ENCODE measurements at places on chromosomes 1 and 21. TPM values are rescaled to one million over a fixed set of nuclear protein-coding genes. Genes with fewer than 3 reads are reported as not detected.

Gene ABCG1
- 3.5 TPM for polyA plus RNA-seq

DNA sequence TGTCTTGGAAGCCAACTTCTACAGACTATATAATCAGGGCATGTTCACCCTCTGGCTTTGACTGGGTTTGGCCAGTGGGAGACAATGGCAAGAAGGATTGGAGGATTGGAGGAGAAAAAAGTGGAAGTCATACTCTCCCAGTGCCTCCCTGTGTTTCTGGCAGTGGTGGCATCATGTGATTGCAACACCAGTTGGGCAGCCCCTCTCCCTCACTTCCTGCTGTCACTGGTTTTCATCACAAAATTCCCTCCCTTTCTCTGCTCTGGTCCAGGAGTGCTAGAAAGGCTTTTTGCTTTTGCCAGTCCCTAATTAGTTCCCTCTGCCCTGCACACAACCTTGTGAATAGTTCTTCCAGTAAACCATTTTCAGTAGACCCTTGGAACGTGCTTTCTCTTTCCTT lies 3.7 kb upstream of the QSOX1 start:
- peak; percentile 96 for DNase-seq
- H3K4me3 ChIP-seq: peak overlapping the region; percentile 10
- no peak overlapping the region for H3K27ac ChIP-seq

GRCh38 chr1:236103646-236104218 lies 38.6 kb upstream of the GPR137B start:
- H3K4me1 ChIP-seq: no peaks in the 10 kb centered on the region
- no peaks in the 10 kb centered on the region for H3K27me3 ChIP-seq
- no peak overlapping the region for H3K4me3 ChIP-seq
- no peak overlapping the region for H3K27ac ChIP-seq
- H3K36me3 ChIP-seq: no peaks in the 10 kb centered on the region

Gene WNT9A
- not detected for polyA plus RNA-seq

- H3K4me3 ChIP-seq: no peak overlapping the region
- H3K27me3 ChIP-seq: no peaks in the 10 kb centered on the region
- no peaks in the 10 kb centered on the region for H3K4me1 ChIP-seq
- no peaks in the 10 kb centered on the region for H3K36me3 ChIP-seq
- no peak for DNase-seq
Measured at GRCh38 chr1:118555638-118556037, 370.6 kb upstream of the SPAG17 start.

DNA sequence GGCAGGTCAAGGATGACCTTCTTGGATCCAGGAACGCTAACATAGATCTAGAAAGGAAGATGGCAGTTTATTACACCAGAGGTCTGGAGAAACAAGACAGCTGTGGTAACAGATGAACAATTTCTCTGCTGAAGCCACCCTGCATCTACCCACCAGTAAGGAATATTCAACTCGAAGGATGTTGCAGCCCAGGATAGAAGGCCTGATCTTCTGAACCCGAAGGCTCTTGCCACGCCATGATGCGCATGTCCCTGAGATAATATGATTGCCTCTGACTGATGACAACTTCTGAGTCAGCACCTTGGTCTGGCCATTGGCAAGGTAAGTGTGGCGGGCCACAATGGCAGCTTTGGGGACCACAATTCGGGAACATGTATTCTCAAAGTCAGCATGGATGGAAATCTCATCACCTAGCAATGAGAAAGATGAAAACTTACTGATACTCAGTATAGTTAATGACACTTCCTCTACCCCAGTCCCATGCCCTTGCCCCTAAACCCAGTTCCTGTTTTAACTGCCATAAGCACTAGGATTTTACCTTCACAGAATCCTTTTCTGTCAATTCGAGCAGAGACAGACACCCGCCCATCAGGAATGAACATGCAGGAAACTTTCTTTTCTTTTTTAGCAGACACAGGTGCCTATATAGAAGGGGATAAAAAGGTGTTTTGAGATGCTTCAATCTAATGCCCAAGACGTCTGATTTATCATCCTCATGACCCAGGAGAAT lies 1.8 kb downstream of the TXNIP start:
- H3K36me3 ChIP-seq: peaks cover 43% of the 10 kb centered on the region
- peak overlapping the region; percentile 87 for H3K4me3 ChIP-seq
- no peak for DNase-seq
- H3K27me3 ChIP-seq: no peaks in the 10 kb centered on the region

- H3K4me3 ChIP-seq: no peak overlapping the region
- H3K27ac ChIP-seq: no peak overlapping the region
- peaks cover 5% of the 10 kb centered on the region for H3K4me1 ChIP-seq
Measured at GRCh38 chr21:16584756-16585155, 855.0 kb downstream of the USP25 start.
